ENCODE measurements at places on chromosomes 3 and 15.

DNA sequence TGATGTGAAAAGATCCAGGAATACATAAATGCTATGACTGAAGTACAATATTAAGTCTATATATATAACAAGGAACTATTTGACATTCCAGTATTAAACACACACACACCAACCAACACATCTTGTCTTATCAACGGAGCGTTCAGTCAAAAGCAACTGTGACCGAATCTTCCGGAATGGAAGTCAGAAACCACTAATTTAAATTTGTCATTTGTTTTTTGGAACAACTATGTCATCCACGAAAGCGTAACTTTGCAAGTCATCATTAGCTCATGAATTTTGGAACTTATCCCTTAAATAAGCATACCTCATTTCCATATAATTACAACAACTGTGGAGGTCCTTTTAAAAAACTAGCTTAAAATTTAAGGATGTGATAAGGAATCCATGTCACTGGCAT is 5.0 kb downstream of the ZNF385D start:
- DNase-seq, result no peak

- DNase-seq, result no peak
Observed at GRCh38 chr15:98896002-98896721, 111.4 kb downstream of the PGPEP1L start.

- DNase-seq, result no peak
Observed at GRCh38 chr3:47005212-47006144, 26.0 kb downstream of the NBEAL2 start.

DNA sequence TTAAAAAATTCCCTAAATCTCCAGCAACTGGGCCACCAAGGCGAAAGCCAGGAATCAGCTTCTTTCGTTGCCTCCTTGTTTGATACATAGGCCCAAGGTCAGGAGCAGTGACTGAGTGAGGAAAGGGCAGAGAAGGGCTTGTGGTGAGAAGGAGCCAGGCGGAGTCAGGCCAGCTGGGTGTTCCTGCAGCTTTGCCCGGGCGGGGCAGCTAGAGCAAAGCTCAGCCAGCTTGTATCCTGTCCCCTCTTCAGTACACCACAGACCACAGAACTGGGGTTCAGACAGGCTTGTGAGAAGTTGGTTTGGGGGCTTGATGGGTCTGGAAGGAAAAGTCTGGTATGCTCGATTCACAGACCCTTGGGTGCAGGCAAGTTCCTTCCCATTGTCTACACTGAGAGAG is 52.6 kb downstream of the CCK start:
- DNase-seq, result no peak

GRCh38 chr15:29270169-29270955 is 740 bp upstream of the NSMCE3 start:
- DNase-seq, result peak; percentile 21

DNA sequence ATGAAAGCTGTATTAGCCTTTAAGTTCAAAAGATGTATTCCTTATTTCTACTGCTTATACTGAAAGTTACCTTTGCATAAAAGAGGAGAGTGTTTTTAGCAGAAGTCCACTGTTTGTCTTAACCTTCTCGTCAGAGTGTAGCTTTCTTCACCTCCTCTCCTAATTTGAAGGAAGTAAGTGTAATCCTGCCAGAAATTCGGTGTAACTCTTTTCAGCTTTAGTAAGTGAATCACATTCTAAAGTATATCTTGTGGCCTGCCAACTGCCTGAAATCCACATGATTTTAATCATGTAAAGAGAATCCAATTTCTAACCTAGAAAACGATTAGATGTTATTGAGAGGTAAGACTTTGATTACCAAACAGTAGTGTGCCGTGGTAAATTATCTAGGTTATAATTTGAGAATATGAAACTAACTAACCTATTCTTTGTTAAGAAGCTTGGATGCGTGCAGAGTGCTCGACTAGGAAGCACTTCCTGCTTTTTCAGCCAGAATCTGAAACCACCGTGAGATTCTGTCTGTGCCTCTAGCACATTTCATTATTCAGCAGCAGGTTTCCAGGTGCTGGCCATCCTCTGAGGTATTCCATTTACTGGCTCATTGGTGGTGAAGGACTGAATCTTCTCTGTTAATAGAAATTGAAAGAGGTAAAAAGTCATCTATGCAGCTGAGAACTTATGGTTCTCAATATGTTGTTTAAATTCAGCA is 7.5 kb downstream of the GYG1 start:
- no peak for DNase-seq

GRCh38 chr3:96172917-96173316 is 641.5 kb upstream of the EPHA6 start:
- DNase-seq, result no peak

DNA sequence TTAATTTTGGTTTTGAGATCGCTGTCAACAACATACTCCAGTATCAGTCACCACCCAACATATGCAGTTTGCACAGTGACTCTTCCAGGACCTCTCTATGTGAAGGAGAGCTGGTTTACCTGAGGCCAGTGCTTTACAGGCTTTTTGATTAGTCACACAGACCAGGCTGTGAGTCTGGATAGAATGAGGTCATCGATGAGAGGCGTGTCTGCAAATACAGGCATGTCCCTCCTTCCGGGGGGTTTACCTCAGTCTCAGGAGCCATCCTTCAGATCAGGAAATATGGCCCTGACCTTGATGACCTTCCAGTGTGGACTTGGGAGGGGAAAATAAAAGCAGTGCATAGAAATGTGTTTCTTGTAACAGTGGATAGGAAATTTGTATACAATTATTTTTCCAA is 46.9 kb downstream of the KBTBD12 start:
- no peak for DNase-seq

- no peak for DNase-seq
Observed at GRCh38 chr3:14534516-14535191, 5.5 kb downstream of the GRIP2 start.

DNA sequence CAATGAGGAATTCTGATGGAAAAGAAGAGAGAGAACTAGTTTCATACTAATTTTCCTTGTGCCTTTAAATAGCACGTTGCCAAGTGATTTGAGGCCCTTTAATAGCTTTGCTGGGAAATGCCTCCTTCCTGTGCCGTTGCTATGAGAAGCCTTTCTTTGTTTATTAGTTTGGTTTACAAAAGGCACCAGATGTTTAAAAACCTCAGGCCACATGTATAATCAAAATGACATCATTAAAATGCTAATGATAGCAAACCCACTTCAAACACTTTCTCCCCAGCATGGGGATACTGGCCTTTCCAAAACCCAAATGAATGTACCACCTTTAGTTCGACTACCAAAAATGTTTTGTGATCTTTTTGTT is 50.0 kb upstream of the TBC1D23 start:
- DNase-seq, result no peak

- no peak for DNase-seq
Observed at GRCh38 chr3:157650172-157650571, 147.0 kb upstream of the VEPH1 start.
